CD4-positive, alpha-beta T cell treated with Interleukin-12 subunit alpha and Interleukin-12 subunit beta, for 1 hour (primary cell): ENCODE measurements at places on chromosomes 12 and 14.

GRCh38 chr12:49068879-49069506 lies 786 bp downstream of the RHEBL1 start:
- no peak for DNase-seq

GRCh38 chr12:132089407-132089910 lies 54.7 kb downstream of the DDX51 start:
- no peak for DNase-seq

- no peak for DNase-seq
Observed at GRCh38 chr12:106386813-106387535, 29.4 kb downstream of the POLR3B start.

DNA sequence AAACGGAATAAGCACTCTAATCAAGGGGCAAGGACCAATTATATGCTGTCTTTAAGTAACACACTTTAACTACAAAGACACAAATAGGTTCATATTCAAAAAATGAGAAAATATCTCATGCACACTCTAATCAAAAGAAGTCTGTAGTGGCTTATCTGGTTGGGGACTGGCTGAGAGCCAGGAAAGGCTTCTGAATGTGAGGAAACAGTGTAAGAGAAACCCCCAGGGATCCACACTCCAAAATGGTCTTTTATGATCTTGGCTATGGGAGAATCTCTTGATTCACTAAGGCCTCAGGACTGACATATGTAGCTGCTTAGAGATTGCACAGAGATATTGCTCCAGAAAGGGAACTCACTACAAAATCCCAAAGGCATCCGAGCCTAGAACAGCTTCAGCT lies 10.3 kb downstream of the CTSG start:
- DNase-seq: no peak

- no peak for DNase-seq
Observed at GRCh38 chr12:119292893-119293630, 41.5 kb upstream of the CCDC60 start.

GRCh38 chr12:4227046-4227445 lies 46.5 kb upstream of the CCND2 start:
- no peak for DNase-seq

GRCh38 chr12:83826112-83826511 lies 1086.5 kb downstream of the SLC6A15 start:
- peak; percentile 6 for DNase-seq

- DNase-seq: no peak
Observed at GRCh38 chr12:79988368-79988767, 53.5 kb upstream of the PPP1R12A start.
